ENCODE measurements at places on chromosomes 2 and 18.

DNA sequence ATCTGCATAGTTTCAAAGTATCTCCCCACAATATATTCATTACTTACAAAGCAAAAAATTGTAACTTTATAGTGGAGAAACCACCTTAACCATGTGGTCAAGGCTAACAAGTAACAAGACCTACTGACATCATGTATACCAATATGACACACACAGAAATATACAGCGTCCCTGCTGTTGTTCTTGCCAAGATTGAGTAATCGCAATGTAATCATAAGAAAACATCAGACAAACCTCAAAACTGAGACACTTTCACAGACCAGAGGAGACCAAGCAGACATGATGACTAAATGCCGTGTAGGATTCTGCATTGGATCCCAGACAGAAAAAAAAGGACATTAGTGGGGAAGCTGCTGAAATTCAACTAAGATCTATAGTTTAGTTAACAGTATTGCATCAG lies 123.0 kb downstream of the ACAA2 start:
- no peak for DNase-seq

DNA sequence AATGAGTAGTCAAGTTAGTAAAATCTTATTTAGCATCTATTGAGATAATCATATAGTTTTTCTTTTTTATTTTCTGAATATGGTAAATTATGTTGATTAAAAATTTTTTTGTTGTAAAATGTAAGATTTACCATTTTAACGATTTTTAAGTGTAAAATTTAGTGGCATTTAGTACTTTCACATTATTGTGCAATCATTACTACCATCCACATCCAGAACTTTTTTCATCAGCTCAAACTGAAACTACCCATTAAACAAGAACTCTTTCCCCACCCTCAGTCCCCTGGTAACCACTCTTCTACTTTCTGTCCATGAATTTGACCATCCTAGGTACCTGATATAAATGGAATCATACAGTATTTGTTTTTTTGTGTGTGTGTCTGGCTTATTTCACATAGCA lies 11.1 kb downstream of the RAB3GAP1 start:
- no peak for DNase-seq

- DNase-seq: no peak
Measured at GRCh38 chr18:9617006-9617542, 2.7 kb upstream of the PPP4R1 start.

DNA sequence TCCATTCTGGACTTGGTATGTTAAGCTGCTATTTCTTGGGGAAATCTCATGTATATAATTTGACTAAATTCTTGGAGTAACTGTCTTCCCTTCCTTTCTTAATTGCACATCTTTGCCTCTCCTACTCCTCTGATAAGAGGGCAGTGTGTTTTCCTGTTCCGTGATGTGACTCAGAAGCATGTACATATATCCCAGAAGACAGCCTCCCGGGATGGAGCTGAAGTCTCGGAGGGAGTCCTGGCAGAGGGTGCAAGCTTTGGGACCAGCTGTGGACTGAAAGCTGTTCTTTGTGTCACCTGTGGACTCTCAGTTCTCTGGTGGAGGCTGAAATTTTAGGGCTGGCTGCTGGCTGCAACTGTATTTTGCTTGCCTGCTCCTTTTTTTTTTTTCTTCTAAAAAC lies 54.7 kb upstream of the MGAT5 start:
- DNase-seq: no peak

Measured in mesenteric fat pad (tissue), 1 donor.